ENCODE measurements at places on chromosomes 3 and 15.
A peak's percentile ranks its signal among the peaks of the same experiment; 100 is the strongest.

GRCh38 chr3:71328926-71329325 lies 254.6 kb downstream of the FOXP1 start:
- no peak for DNase-seq

DNA sequence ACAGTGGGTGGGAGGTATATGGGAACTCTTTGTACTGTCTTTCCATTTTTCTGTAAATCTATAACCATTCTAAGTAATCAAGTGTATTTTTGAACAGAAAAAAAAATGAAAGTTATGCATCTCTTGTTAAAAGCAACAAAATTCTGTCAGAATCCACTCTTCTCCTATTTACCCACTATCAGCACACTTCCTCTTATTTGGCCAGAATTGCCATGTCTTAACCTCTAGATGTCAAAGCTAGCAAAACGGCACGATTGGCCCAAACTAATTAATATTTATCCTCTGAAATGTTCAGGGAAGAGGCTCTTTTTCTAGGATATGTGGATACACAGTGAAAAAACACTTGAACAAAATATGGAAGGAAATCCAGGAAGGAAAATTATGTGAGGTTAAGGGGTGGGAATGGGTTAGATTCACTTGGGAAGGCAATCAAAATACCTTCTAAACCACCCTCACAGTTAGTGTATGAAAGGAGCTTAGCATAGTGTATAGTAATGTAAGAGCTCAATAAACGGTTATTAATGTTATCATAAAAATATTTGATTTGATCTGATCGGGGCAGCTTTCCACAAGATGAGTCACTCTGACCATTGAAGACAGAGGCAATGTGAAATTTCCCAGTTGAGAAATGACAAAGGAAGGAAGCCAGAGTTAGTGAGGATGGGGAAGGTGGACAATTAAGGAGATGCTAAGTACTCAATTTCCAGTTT lies 20.1 kb upstream of the TGFBR2 start:
- DNase-seq = no peak

- DNase-seq = no peak
These were observed 419.3 kb downstream of the EPHB1 start for GRCh38 chr3:135214400-135214799.

- no peak for DNase-seq
These were observed 53.3 kb upstream of the AMOTL2 start for GRCh38 chr3:134427400-134428111.

GRCh38 chr3:15520185-15520584 lies 1.3 kb downstream of the COLQ start:
- DNase-seq = no peak

GRCh38 chr3:30848087-30848779 lies 46.2 kb downstream of the GADL1 start:
- DNase-seq = no peak

DNA sequence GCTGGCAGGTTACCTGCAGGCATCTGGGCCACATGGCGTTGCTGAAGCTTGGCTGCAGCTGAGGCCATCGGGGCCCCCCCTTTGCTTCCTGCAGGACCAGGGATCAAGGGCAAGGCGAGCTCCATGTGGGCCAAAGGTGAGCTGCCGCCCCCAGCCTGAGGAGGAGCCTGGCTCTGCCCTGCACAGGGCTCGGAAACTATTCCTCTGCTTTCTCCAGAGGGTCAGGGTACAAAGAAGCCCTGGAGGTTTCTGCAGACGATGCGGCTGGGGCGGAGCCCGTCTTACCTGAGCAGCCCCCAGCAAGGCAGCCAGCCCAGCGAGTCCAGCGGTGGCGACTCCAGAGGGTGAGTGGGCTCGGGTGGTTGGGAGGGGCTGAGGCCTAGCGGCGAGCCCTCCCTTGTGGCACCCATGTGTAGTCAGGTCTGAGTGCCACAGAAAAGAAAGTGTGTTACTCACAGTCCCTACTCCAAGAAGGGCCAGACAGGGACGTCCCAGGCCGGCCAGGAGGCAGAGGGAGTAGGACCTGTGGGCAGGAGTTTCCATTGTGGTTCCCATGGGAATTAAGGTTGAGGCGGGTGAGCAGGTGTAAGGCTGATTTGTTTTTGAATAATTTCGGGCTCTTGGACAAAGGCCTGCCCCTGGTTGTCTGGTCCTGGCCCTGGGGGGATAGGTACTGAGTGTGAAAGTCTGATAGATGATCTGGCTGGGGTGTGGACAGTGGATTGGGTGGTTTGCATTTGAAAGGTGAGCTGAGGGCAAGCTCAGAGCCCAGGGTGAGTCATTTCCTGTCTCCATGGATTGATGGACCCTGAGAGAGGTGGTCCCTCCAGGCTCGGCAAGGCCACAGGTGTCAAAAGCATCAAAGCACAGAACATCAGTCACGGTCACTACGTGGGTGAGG lies 25.4 kb downstream of the CFAP100 start:
- peak; percentile 66 for DNase-seq

DNA sequence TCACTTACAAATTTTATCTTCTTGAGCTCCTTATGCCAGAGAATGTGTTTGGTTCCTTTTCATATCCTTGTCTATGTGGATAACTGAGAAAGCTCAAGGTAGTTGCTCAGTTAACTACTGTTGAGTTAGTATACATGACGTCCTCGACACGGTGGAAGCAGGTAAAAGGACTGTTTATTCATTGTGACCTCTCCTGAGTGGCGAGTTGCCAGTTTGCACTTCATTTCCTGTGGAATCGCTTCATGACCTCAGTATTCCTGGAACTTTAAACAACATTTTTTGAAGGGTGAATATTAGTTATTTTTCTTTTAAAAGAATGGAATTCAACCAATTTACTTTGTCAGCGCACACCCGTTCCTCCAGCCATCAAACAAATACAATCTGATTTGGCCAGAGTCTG lies 1.2 kb upstream of the TPRG1 start:
- no peak for DNase-seq

GRCh38 chr3:157134620-157135191 lies 25.2 kb downstream of the CCNL1 start:
- DNase-seq = peak; percentile 63

DNA sequence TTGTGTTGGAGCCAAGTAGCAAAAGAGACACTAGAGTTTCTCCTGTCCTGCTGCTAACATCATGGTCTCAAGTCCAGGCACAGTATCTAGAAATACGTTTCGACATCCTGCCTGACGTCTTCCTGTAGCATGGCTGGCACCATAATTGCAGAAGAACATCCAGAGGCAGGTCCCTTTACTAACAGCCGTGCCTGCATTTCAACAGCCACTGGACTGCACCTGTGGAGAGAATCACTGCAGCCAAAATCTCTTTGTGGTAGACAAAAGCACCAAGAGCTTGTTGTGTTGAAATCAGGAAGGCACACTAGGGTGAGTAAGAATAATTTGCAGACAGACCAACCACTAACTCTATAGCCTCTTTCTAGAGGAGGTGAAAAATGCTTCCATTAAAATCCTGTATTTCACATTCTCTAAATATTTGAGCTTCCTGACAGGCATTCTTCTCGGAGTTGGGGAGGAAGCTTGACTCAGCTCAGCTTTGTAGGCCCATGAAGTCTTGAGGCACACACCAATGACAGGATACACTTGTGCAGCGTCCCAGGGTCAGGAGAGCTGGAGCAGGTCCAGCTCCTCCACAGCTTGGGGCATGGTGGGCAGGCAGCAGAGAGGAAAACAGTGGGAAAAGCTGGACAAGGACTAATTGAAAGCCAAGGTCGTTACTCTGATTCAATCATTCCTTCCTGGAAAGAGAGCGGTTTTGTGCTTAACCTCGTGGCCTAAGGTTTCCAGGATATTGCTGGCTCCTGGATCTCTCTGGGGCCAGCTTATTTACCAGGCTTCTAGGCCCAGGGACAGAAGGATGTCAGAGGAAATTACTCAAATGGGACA lies 244.9 kb downstream of the FAM43A start:
- DNase-seq = no peak

DNA sequence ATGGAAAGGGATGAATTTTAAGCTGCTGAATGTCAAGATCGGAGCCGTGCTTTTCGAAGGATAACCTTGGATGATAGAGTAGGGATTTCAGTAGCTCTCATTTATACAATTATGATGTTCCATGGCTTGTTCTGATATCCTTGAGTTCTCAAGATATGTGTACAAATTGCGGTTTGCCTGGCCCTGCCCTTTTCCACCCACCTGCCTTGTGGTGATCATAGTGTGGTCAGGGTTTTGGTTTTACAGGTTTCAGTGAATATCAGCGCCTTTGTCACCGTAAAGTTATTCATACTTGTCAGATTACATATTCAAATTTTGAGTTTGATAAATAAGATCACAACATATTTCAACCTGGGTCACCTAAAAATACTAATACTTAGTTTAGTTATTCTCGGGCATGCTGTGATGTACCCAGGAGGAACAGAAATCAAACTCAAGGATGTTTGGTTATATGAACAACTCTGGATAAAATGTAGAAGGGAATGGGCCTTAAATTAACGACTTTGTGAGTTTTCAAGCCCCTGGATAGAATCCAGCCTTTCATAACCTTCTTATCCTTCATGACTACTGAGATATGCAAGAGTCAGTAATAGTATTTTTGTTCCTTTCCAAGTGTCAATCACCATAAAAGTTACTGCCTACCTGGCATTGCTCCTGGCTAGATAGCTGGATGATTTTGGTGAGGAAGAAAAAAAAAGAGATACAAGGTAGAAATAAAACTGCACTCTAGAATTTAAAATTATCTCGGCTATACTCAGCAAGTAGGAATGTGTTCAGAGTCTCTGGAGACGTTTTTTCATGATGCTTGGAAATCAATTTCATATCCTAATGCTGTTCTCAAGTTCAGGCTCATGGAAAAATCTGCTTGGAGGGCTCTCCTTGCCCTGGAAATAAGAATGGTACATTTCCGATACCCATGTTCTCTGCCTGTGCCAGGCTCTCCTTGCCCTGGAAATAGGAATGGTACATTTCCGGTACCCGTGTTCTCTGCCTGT lies 209.2 kb upstream of the TPRG1 start:
- DNase-seq = no peak

DNA sequence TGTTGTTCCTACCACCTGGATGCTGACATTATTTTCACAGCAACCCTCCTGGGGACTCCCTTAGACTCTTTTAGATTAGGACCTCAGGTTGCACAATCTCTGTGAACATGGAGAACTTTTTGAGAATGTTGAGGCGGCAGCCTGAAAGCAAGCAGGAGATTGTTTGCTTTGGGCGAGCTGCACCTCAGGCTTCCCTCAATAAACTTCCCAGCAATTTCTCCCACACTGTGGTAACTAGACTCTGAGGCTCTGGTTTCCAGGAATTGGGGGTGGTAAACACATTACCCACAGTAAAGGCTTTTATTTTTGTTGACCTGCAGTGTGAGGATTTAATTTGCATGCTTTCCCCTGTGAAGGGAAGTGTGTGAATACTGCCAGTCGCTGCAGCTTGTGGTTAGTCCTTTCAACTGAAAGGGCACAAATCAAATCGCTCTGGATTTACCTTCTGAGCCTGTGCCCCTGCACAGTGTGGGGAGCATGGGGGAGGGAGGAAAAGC lies 35.2 kb upstream of the SIAH2 start:
- DNase-seq = peak; percentile 93

DNA sequence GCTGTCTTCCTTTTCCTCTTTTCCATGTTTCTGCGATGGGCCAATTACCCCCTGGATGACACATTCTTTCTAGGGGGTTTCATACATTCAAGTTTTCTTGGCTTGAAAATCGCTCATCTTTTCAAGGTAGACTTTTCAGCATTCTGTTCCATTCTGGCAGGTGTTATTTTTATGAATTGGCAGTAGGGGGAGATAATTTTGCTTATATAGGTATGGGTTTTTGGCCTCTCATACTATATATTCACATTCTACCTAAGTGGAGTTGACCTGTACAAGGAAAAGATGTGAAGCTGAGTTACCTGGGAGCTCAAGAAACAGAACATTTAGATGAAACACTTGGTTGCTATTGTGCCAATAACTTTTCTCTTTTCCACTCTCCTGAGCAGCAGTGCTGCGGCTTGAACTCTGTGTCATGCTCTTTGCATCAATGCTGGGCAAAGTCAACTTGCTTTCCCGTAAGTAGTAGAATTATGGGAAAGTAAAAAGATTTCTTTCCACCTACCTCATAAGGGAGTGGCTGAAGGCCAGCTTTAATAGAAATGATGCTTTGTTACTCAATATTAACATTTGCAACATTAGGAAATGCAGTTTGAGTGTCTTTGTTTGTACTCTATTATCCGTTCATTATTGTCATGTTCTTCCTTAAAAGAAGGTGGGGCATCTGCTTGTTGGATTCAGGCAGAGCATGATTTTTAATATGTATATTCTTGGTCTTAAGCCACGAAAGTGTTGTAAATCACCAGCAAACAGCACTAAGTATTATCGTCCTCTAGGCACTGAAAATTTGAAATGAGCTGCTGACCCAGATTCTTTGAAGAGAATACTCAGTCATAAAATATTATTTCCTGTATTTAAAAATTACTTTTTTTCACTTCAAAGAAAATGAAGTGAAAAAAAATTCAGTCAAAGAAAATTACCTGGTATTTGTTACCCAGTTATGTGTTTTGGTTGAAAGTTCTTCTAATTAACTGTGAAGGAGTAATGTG lies 27.7 kb upstream of the MFSD1 start:
- DNase-seq = no peak

DNA sequence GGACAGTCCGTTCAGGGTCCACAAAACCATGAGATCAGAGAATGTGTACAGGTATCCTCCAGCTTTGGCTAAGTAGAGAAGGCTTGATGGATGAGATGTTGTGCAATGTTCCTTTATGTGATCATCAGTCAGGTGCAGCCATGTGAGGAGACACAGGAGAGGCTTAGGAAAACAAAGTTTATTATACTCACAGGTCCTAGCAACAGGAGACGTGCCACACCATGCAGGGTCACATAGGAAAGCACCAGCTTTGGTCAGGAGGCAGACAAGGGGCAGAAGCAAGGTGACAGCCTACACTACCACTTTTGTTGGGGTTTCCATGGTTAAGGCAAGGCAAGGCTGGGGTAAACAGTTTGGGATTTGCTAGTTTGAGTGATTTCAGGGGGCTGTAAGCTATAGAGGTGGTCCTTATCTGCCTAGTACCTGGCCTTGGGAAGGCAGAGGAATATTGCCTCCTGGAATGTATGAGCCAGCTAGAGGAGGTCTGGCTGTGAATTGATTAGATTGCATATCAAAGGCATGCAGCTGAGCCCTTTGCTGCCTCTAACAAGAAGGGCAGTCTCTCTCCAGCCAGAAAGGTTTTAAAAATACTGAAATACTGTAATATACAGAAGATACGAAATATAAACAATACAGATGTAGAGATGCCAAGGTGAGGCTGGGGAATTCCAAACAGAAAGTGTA lies 248.6 kb downstream of the RYR3 start:
- DNase-seq = no peak

- DNase-seq = no peak
These were observed 448.8 kb upstream of the TPRG1 start for GRCh38 chr3:188722963-188723362.

DNA sequence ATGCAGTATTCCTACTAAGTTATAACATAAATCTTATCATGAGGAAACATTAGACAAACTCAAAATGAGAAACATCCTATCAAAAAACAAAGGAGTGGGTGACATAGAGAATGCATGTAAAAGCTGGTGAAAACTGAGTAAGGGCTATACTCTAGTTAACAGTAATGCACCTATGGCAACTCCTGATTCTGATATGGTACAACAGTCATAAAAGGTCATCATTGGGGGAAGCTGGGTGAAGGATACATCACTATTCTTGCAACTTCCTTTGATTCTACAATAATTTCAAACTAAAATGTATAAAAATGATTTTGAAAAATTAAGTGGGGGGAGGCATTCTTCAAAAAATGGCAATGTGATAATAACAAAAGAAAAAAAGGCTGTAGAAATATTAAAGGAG lies 6.8 kb downstream of the PIK3R4 start:
- DNase-seq = no peak
